Upper lobe of right lung (tissue), 1 donor: ENCODE measurements at places on chromosomes 3 and 15.

GRCh38 chr3:59808446-59808845 lies 758.6 kb upstream of the CFAP20DC start:
- DNase-seq: no peak

DNA sequence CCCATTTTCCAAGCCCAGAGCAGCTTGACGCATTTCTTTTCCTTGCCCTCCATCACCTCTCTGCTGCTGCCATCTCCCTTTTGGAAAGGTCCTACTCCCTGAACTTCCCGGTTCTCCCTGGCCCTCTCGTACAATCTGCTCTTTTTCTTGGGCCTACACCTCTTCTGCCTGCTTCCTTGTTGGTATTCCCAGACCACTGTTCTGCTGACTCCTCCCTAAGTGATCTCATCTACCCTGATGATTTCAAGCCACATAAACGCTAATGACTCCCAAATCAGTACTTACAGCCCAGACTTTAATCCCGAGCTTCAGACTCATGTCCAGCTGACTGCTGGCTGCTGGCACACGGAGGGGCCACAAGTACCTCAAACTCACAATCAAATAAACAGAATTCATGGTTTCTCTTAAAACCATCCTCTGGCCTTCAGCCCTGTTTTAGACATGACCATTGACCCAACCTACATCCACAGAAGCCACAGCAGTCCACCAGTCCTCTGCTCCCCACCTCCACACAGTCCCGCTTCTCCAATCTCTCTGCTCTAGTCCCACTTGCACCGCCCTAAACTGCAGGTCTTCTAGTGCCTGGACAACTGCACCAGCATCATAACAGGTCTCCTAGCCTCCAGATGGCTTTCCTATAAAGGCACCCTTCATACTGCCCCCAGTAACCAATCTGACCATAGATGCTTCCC lies 57.6 kb downstream of the AAGAB start:
- no peak for DNase-seq

DNA sequence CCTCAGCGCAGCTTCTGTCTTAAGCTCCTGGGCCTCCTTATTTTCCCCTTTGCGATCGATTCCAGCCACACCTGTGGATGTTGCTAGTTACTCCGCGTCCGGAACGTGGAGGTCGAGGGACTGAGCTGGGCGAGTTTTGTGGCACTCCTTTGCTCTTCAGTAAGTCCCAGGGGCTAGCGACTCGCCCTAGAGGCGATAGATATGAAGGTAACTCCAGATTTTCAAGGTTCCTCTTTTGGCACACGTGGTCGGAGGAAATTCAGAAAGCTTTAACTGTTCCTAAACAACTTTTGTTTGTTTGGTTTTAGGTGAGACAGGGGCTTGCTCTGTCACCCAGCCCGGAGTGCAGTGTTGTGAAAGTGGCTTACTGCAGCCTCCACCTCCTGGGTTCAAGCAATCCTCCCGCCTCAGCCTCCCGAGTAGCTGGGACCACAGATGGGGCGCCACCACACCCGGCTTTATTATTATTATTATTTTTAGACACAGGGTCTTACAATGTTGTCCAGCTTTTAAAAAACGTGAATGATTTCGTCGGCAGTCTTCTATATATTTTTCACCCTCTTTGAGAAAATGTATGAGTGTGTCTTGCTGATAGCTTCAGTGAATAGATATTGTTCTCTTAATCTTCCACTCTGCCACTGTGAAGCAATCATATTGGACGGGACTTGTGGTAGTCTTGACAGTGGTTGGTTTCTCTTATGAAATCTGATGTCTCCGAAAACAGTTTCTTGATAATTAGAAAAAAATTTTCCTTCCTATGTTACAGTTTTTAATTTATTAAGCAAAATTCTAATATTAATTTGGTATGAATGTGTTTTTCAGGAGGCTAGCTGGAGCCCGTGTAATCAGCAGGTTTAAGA lies 785 bp downstream of the MFSD1 start:
- DNase-seq: no peak

GRCh38 chr15:25431836-25432561 lies 6.8 kb downstream of the UBE3A start:
- no peak for DNase-seq

DNA sequence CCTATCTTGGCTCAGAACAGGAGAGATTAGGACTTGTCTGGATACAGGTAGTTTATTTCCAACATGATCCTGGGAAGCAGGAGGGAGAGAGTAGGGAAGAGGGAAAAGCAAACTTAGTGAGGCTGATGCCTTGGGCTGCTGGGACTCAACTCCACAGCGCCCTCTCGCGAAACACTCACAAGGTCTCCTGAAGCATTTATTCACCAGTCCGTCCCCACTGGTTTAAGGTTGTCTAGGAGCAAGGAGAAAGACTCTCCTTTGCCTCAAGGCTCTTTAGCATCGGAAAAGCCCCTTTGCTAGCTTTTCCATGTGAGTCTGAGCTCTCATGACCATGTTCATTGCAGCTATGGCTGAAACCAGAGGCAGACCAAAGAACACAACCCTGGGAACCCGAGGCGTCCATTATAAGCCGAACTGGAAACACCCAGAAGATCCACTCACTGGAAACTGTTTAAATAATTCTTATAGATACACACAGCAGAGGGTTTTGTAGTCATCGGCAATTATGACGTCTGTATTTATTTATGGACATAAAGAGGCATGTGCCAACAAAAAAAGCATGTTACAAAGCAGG lies 244.5 kb downstream of the CD47 start:
- peak; percentile 79 for DNase-seq

DNA sequence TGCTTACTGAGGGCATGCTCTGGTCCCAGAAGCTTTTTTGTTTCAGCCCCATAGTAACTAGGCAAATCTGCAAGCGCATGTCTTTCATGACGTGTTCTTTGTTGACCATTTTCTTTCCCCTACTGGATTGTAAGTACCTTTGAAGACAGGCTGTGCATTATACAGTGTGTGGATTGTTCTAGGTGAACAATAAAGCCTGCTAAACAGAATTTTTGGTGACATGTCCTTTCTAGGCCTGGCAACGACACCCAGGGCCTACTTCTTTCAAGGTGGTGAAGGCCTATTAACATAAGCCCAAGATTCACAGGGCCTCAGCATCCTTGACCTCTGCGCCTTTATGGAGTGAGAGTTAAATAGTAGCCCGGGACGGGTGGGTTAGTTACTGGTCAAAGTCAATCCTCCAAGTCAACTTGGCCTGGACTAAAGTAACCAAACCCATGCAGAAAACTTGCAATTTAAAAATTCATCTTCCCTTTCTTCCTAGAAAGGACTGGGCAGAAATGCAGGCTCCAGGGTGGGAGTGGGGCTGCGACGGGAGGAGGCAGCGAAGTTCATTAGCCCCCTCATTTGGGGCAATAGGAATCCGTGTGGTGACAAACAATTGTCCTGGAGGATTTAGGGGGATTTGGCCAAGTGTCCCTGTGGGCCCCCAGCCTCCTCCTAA lies 37.6 kb upstream of the TRIM71 start:
- no peak for DNase-seq

DNA sequence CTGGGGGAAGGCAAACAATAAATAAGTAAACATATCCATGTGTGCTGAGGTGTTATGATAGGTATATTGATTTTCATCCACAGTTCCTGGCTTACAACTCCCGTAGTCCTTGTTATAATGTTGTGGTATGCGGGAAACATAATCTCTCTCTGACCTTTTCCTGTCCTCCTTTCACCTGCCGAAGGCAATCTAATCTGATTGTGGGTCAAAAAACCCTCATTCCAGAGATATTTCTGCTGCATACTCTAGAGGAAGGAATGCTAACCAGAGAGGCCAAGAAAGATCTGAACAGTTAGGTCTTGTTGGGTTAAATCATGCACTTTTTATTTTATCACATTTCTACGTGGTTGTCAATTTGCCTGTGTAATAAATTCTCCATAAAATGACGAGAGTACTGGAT lies 383.6 kb upstream of the SEMA6D start:
- no peak for DNase-seq
